ENCODE measurements at places on chromosomes 7 and 10. TPM values are rescaled to one million over a fixed set of nuclear protein-coding genes. Genes with fewer than 3 reads are reported as not detected.
A peak's percentile ranks its signal among the peaks of the same experiment; 100 is the strongest.

- no peak for DNase-seq
Observed at GRCh38 chr7:128197989-128198580, 43.0 kb upstream of the LEP start.

- DNase-seq = no peak
Observed at GRCh38 chr10:33117230-33117629, 159.2 kb upstream of the ITGB1 start.

The GFRA1 gene
- polyA plus RNA-seq = 9.5 TPM

The ZNF467 gene
- polyA plus RNA-seq = 0.77 TPM

The LRMDA gene
- 0.07 TPM for polyA plus RNA-seq

DNA sequence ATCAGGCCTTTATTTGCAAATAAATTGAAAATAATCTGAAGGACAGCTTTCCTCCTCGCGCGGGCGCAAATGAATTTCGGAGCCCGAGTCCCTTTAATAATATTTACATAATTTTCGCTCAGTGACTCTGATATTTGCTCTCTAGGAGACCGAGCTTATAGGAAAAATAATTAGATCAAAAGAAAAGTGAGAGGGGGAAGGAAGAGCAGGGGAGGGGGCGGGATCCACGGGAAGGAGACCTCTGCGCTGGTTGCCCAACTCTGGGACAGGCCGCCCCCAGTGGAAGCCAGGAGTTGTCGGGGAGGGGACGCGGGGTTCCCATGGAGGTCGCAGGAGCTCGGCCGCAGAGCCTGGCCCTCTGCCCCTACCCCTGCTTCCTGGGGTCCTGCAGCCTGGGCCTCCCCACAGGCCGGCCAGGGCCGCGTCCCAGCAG lies 5.8 kb downstream of the UNCX start:
- no peak for DNase-seq

The AKR1C8 gene
- not detected for polyA plus RNA-seq

- DNase-seq = no peak
Observed at GRCh38 chr7:9962742-9963141, 1010.9 kb upstream of the PHF14 start.

The HOXA6 gene
- 1.8 TPM for polyA plus RNA-seq

- no peak for DNase-seq
Observed at GRCh38 chr10:76723844-76724243, 913.8 kb downstream of the KCNMA1 start.

GRCh38 chr10:68560943-68561864 lies 1.1 kb downstream of the TET1 start:
- peak; percentile 36 for DNase-seq

DNA sequence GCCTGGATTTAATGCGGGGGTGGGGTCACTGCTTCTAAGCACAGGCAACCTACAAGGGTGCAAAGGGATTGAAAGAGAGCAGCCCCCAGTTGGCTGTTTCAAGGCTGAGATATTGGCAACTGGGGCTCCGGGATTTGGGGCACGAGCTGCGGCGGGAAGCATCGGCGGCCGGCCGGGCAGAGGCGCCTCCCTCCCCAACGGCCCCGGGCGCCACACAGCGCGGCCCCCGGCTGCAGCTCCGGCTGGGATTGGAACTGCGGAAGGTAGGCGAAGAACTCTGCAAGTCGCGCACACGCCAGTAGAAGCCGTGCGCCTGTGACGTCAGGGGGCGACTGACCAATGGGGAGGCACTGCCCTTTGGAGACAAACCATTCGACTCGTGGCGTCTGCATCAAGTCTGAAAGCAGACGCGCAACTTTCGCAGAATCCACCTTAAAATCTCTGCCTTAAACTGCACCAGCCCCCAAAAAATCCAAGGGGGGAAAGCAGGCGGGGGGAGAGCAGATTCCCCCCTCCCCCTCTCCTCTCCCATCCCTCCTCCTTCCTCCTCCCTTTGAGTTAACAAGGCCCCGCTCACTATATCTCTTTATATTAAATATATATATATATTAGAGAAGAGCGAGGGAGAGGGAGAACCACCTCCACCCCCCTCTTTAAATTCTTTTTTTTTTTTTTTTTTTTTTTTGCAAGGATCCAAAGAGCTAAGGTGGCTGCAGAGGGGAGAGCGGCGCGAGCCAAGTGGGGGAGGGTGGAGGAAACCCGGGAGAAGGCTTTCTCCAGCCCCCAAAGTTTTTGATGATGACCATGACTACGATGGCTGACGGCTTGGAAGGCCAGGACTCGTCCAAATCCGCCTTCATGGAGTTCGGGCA lies at the start of gene DLX6:
Gene DLX6 (plus strand): TSS at position 371 of the 872 bp plus-strand sequence. CDS start 425 bp downstream, at position 796.
- DNase-seq = peak; percentile 14

- no peak for DNase-seq
Observed at GRCh38 chr7:156324201-156324600, 316.4 kb upstream of the RNF32 start.

DNA sequence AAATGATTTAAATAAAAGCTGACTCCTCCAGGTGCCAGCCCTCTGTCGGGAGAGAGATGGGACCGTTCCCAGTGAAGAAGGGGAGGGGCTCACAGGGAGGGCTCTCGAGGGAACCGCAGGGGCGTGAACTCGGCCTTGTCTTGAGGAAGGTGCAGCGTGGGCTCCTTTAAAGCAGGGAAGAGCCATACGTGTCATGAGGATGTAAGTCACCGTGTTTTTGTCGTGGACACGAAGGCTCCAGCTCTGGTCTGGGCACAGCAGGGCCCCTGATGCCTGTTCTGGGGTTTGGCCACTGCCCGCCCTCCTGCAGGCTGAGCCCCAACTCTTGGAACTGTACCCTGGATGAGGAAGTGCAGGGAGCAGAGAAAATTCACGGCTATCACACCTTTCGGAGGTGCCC lies 45.0 kb downstream of the JAKMIP3 start:
- no peak for DNase-seq

GRCh38 chr10:84588971-84589370 lies 260.6 kb downstream of the CCSER2 start:
- DNase-seq = no peak

DNA sequence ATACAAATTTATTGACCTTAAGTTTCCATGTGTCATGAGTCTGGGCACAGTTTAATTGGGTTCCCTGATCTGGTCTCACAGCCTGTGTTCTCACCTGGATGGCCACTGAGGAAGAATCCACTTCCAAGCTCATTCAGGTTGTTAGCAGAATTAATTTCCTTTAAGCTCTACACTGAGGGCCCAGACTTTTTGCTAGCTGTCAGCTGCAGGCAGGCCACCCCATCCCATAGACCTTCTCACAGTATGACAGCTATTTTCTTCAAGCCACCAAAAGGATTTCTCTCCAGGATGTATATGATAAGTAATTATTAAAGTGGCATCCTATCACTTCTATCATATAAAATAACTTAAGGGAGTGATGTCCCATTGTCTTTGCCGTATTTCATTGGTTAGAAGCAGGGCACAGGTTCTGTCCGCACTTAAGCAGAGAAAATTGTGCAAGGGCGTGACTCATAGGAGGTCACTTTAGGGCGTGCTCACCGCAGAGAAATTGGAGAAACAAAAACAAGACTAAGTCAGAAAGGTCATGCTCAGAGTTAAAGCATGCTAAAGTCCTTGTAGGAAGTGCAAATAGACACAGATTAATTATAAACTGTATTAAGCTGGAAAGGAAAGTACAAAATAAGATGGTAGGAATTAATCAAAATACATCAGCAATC lies 109.9 kb downstream of the AHR start:
- peak; percentile 95 for DNase-seq

DNA sequence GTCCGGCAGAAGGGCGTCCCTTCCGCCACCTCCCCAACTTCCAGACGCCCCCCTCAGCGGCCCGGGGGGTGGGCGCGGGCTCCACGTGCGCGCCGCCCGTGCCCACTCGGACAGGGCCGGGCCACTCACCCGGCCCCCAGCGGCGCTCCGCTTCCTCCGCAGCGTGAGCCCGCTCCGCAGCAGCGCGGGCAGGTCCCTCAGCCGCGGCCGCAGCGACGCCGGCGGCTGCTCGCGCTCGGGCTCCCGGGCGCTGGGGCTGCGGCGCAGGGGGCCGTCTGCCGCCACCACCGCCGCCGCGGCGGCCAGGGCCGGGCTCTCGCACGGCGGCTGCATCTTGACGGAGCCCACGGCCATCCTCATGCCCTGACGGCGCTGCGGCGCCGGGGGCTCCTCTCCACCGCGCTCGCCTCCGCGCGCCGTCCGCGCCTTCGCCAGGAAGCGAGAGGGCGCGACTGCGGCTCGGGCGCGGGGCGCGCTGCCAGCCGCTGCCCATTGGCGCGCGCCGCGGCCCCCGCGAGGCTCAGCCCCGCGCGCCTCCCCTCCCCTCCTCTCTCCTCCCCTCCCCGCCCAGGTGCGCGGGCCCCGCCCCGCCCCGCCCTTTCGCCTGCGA lies at the start of gene RAPGEF5:
Gene RAPGEF5 (minus strand): TSS at position 454 of the 610 bp plus-strand sequence. CDS start 94 bp downstream, at position 360.
- no peak for DNase-seq

GRCh38 chr10:5659702-5660528 lies 6.5 kb downstream of the ASB13 start:
- peak; percentile 79 for DNase-seq

GRCh38 chr10:82041018-82041417 lies 166.0 kb downstream of the NRG3 start:
- DNase-seq = no peak

The CTAGE6 gene
- not detected for polyA plus RNA-seq

The DRGX gene
- not detected for polyA plus RNA-seq
